ENCODE measurements at places on chromosomes 6 and 20.

- no peak for DNase-seq
Measured at GRCh38 chr6:43503443-43503842, 6.7 kb downstream of the LRRC73 start.

DNA sequence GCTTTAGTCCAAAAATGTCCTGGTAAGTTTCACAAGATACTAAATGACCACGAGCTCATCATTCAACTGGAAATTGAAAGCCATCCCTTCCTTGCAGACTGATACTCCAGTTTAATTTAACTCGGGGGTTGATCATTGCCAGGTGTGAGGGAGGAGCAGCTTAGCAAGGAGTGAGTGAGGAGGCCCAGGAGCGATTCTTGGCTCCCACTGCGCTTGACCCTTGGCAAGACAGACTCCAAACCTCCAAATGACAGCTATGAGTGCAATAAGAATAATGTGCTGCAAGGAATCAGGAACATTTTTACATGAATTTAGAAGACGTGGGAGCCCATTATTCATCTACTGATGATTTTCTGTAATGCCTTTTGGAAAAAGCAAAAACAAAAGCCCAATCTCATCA lies 64.9 kb downstream of the LAMA4 start:
- no peak for DNase-seq

DNA sequence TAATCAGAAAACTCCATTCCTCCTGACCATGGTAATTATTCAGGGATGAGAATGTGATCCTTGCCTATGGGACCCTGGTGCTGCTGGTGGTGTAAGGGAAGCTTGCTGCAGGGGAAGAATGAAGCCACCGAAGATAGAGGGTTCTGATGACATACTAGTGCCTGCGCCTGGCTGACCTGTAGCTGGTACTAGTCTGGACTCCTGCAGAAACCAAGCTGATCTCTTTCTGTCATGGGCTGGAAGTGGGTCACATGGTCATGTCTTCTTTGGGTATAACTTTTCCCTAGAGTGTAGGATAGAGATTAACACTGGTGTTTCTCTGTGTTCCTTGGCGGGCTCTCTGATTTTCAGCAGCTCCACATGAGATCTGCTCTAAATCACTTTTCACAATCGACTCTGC lies 8.6 kb upstream of the SLC4A11 start:
- DNase-seq: no peak

DNA sequence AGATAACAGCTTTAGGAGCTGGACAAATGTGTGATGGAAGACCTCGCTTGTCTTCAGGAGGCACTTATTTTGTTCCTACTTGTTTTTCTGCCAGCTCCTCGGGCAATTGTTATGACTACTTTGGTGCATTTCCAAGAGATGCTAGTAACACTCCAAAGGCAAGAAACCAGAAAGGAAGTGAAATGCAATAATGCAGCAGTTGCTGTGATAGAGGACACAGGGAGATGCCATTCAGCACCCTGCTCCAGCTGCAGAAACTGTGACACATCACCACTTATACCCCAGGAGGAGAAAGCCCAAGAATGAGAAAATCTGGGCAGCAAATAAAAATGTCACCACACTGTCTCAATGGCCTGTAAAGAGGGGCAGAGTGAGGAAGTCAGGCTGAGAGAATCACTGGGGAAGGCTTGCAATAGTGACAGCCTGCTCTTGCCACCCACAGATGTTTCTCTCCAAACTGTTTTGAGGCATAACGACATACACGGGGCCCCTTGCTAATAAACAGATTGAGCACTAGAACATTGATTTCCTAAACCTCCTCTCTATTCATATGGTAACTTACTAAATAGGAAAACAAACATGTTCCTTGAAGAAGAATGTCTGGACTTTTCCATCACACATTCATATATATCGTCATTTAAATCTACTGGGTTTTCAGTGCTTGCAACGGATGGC lies 231.0 kb upstream of the PRND start:
- DNase-seq: no peak

DNA sequence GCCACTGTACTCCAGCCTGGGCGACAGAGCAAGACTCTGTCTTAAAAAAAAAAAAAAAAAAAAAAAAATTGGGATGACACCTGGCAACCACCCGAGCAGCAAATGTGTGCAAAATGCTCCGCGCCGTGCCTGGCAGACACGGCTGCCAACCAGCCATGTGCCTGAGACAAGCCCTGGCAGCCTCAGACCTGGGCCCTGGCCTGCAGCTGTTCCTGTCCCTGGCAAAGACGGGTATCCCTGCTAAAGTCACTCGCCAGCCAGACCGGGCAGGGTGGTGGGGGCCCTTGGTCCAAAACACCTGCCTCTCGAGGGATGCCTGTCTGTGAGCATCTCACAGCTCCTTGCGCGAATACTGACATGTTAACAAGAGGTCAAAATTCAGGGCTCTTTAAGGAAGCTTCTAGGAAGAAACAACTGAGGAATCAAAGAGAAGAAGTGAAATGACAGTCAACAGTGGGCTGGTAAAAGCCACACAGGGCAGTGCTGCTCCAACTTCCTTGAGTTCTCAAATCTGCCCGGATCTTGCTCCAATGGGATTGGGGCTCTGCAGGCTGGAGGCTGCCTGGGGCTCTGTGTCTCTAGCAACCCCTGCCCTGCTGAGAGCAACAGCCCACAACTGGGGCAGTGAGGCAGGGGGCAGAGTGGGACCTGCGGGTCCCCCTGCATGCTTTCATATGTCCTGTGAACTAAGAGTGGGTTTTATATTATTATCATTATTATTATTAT lies 53.4 kb downstream of the SYTL3 start:
- DNase-seq: no peak

GRCh38 chr6:28863604-28864325 lies 60.0 kb downstream of the TRIM27 start:
- DNase-seq: peak; percentile 49

- no peak for DNase-seq
Measured at GRCh38 chr6:6912817-6913744, 194.7 kb upstream of the RREB1 start.

DNA sequence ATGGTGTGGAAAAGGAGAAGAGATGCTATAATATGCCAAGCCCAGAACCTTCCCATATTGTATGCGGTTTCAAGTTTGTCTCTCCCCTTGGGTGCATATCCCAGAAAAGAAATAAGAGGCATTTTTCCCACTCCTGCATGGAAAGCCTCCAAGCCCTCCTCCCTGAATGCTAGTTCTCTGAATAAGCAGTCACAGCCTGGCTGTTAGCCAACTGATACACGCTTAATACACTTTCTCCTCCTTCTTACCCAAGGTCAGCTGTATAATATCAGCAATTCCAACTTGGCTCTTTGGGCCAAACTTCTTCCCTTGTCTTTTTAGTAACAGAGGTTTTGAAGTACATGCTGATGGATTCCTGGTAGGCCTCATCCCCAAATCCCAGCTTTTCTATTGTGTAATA lies 440.1 kb downstream of the EPHA7 start:
- DNase-seq: no peak

DNA sequence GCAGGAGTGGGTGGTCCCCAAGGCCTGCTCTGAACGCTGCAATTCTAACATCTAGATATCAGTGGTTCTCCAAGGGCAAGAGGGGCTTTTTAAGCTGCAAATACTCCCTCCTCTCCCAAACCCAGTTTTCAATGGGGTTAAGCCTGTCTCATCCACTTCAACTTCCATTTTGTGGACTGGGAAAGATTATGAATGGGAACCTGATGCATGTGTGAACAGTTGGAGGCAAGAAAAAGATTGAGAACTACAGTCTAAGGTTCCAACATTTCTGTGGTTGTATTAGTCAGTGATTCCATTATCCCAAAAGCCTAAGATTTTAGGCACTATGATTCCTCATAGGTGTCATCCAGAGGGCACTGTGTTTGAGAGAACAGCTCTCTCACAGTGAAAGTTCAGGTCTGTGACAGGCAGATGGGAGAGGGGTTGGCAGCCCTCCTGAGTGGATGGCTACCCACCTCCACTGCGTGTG lies 53.7 kb downstream of the HNF4A start:
- DNase-seq: no peak

- no peak for DNase-seq
Measured at GRCh38 chr20:1436263-1436662, 30.4 kb downstream of the NSFL1C start.

DNA sequence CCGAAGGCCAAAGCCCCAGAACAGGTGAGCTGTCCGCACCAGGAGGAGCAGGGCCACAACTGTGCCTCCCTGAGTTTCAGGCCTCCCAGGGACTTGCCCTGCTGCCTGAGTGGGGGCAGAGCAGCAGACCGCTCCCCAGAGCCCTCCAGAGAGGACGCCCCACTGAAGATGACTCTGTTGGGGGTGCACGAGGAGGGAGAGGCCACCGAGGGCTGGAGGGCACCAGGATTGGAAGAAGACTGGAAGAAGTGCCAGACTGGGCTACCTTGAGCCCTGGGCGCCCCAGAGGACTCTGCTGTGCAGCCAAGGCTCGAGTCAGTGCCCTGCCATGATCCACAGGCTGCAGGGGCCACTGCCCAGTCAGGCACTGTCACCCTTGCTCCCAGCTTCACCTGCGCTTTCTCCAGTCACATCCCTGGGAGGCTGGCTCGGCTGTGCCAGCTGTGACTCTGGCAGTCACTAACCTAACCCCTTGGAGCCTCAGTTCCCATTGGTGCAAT lies 11.3 kb downstream of the CST7 start:
- no peak for DNase-seq

GRCh38 chr20:6685181-6685582 lies 82.3 kb upstream of the BMP2 start:
- no peak for DNase-seq

- no peak for DNase-seq
Measured at GRCh38 chr6:1820714-1821113, 211.0 kb downstream of the FOXC1 start.

DNA sequence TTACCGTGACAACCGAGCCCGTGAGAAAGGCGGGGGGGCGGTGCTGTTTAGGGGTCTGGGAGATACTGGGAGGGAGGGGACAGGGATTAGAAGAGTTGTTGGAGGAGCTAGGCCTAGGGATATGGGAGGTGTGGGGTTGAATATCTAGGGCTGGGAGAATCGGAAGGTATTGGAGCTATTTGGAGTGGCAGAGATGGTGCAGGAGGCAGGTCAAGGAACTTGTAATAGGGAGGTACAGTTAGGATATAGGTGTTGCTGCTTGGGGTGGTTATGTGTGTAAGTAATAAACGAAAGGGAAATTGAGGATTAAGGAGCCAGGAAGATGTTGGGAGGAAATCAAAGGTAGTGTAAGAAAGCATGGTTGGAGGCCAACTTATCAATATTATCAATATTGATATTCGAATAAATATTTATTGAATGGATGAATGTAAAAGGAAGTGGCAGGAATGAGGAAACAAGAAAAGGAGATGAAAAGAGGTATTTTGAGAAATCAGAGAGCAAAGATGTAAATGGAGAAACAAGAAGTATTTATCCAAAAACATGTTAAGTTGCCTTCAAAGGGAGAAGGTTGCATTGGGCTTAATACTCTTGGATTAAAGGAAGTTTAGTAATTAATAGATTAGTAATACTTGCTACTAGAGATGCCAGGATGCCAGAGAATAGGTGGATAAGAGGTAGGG lies 602 bp downstream of the PPP1R11 start:
- DNase-seq: no peak

All from HEK293T (cell line).